ENCODE measurements at places on chromosomes 13 and 19. TPM values are rescaled to one million over a fixed set of nuclear protein-coding genes. Genes with fewer than 3 reads are reported as not detected.

The DAPK3 gene
- total RNA-seq, result 103 TPM

The TNFRSF19 gene
- 117 TPM for total RNA-seq

The NLRP4 gene
- total RNA-seq, result not detected

The LRRC4B gene
- total RNA-seq, result 2.0 TPM

The ZNF439 gene
- total RNA-seq, result 6.9 TPM

The ZNF154 gene
- 5.3 TPM for total RNA-seq

The GAPDHS gene
- total RNA-seq, result 0.17 TPM

The BRSK1 gene
- total RNA-seq, result 5.2 TPM

The EDDM13 gene
- not detected for total RNA-seq

The SELENOV gene
- total RNA-seq, result not detected

The MEDAG gene
- 101 TPM for total RNA-seq

The EHD2 gene
- total RNA-seq, result 244 TPM

The YJEFN3 gene
- total RNA-seq, result 0.33 TPM

The MRPL57 gene
- total RNA-seq, result 25.6 TPM

The OLFM4 gene
- not detected for total RNA-seq

The SERPINE3 gene
- total RNA-seq, result not detected

The ZNF234 gene
- 12.2 TPM for total RNA-seq

The SEMA6B gene
- total RNA-seq, result 0.50 TPM

The RASIP1 gene
- total RNA-seq, result 1.0 TPM

The POU4F1 gene
- total RNA-seq, result not detected

The NR1H2 gene
- total RNA-seq, result 60.5 TPM

The LENG8 gene
- 83.2 TPM for total RNA-seq

All from smooth muscle cell of trachea (primary cell).